ENCODE measurements at places on chromosomes 6 and 20.

GRCh38 chr6:36339146-36339545 is 2.5 kb upstream of the BNIP5 start:
- no peak for DNase-seq

DNA sequence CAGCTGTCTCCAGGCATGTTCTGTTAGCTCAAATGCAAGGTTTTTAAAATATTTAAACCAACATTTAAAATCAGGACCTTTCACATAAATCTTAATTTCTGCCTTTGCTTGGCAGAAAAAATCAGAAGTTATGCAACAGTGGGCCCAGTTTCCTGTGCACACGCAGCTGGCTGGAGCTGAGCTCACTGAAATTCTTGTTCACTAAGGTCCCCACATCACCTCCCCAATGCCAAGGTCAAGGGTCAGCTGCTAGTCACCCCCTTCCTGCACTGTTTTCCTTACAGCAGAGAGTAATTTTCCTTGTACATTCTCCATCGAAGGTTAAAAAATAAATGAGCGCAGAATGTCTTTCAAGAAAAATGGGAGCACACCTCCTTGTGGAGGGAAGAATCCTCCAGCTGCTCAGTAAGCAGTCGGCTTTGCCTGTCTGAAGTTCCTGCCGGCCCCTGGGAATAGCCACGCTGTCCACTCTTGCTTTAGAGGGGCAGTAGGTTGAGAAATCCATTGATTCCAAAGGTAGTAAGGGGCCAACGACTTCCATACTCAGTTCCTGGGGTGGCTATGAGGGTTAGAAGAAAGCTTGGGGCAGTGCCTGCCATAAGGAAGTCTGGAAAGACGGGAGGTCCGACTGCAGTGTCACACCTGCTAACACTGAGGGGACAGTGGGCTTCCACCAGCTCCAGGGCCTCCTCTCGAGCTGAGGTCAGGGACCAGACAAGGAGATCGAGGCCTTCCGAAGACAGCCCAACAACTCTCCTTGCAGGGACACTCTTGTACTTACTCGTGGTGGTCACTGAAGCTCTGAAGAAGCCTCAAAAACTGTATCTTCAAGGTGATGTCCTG is 56.8 kb downstream of the MYH7B start:
- no peak for DNase-seq

- DNase-seq = peak; percentile 67
These were observed 4.9 kb downstream of the FOXC1 start for GRCh38 chr6:1614448-1615150.

DNA sequence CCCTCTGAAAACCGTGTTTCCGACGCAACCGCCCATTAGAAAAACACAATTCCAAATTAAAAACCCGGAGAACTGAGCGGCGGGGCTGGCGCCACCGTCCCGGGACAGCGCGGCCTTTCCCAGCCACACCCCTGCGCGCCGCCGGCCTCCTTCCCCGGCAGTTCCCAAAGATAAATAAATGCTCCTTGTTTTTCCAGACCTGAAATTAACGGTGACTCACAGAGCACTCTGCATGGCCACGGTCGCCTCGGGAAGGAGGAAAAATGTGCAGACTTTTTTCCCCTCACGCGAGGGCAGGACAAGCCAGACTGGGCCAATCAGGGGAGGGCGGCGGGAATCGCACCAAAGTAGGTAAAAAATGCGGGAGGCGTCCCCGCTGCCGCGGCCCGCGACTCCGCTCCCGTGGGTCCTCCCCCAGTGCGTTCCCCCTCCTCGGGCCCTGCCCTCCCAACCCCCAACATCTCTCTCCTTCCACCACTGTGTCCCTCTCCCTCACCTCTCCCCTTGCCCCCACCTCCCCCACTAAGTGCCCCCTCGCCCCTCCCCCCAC is 828 bp upstream of the DSTN start:
- peak; percentile 98 for DNase-seq

DNA sequence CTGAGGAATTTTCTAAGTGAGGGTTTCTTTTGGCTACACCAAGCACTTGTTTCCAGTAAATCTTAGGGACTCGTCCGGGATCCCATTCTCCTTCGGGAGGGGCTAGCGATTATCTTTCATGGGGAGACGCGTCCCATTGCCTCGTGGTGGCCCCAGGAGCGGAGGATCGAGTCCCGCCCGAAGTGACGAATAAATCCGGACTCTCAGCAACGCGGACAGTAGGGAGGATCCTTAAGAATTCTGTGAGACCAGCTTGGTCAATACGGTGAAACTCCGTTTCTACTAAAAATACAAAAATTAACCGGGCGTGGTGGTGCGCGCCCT is 69.1 kb upstream of the PRSS16 start:
- DNase-seq = no peak

DNA sequence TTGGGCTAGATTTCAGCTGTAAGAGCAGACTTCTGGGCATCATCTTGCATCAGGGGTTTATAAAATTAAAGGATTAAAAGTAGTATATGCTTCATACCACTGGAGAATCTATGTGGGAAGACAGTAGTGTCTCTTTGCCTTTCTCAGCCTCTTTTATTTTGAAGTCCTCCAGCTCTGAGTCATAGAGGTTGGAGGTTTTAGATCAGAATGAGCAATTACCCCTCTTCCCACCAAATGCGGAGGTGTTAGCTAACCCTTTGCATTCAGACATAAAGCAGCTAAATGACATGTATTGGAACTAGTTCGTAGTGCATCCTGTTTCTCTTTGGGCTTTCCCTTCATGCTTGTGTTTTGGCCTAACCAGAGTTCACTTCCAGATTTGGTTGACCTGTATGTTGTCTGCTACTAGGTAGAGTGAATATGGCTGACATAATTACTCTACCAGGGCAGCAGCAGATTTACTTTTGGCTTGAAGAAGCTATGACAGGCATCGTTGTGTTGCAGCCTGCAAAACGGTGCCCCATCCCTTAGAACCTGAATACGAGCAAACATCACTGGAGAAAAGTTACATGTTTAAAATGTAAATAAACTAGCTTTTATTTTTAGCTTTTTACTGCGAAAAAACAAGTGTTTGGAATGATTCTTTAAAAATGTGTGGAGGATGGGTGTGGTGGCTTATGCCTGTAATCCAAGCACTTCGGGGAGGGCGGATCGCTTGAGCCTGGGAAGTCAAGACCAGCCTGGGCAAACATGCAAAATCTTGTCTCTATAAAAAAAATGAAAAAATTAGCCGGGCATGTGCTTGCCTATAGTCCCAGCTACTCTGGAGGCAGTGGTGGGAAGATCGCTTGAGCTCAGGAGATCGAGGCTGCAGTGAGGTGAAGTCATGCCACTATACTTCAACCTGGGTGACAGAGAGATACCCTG is 82.2 kb downstream of the MYO6 start:
- no peak for DNase-seq

DNA sequence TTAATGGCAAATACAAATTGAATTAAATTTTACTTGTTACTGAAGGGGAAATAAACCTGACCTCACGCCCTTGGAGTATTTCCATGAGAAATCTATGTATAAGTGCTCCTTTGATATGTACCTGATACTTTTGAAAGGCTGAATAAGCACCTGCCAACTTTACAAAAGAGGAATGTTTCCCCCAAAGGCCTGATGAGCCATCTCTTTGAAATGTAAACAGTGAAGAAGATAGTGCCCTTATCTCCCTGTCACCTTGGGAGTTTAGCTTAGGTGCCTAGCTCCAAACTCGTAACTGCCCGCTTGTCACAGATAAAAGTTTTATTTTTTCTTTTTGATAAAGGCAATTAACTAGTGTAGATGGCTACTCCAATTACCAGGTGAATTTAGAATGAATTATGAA is 1.1 kb upstream of the ZNF343 start:
- DNase-seq = no peak

DNA sequence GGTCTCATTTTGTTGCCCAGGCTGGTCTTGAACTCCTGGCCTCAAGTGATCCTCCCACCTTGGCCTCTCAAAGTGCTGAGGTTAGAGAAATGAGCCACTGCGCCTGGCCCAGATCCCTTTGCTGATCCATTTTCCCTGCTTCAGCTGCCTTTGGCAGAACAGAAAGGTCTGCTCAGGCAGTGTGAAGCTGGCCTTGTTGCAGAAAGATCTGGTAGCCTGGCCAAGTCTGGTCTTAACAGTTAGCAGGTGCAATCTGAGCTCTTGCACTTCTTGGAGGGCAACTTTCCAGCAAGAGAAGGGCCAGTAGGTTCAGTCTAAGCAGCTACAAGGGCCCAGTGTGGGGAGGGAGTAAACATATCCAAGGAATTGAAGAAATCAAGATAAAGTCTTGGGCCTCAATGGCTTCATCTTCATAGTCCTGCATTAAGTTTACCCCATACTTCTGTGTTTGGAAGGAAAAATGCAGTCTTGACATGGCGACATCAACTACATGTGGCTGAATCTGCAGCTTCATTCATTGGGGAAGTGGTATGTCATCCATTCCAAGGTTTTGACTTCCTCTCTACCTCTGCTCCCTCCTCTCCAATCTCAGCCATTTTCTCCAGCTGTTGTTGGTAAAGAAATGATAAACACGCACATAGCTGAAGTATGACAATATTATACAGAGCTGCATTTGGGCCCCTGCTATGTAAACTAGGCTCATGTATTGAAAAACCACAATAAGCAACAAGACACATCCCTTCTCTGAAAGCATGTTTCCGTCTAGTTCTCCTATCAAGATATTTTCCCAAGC is 39.0 kb upstream of the NEDD9 start:
- no peak for DNase-seq

DNA sequence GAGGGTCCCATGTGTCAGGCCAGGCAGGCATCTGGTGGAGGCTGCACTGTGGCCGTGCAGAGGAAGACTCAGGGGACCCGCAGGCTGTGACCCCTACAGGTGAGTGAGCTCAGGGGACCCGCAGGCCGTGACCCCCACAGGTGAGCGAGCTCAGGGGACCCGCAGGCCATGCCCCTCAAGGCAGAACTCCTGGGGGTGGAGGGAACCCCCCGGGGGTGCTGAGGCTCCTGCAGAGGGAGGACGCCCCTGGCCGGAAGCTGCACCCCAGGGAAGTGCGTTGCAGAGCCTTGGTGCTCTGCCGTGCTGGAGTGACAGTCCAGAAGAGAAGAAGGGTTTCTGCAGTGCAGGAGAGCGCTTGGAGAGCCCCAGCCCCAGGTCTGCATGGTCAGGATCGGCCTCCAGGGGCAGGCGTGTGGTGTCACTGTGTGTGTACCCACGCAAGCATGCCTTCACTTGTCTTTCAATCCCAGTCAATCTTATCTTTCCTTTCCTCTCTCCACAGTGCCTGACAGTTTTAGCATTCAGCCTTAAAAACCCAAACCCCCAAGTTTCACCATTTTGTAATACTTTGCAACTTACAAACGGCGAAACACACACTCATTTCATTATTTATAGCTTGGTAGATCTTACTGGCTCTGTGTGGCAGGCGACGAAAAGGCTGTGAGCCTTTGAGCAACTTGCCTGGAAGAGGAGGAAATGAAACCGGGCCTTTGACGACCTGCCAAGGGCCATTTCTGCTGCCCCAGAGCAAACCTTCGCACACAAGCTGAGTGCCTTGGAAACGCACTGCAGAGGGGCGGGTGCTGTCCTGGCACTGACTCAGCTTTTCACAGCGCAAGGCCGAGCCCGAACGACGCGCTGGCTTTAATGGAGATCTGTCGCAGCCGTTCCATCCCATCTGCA is 101.4 kb upstream of the AGPAT4 start:
- peak; percentile 55 for DNase-seq

- DNase-seq = no peak
These were observed 469.0 kb upstream of the CDH4 start for GRCh38 chr20:60782959-60783625.

- no peak for DNase-seq
These were observed 405.8 kb downstream of the CDH4 start for GRCh38 chr20:61657721-61658377.

DNA sequence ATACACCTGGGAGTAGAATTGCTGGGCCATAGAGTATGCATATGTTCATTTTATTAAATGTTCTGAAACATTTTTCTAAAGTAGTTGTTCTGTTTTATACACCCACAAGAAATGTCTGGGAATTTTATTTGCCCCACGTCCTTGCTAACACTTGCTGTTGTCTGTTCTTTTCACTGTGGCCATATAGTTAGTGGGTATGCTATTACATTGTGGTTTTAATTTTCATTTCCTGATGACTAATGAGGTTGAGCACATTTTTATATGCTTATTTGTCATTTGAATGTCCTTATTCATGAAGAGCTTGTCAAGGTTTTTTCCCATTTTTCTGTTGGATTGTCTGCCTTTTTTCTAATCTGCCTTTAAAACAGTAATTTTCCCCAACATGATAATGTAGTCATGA is 41.5 kb upstream of the TGM3 start:
- no peak for DNase-seq

DNA sequence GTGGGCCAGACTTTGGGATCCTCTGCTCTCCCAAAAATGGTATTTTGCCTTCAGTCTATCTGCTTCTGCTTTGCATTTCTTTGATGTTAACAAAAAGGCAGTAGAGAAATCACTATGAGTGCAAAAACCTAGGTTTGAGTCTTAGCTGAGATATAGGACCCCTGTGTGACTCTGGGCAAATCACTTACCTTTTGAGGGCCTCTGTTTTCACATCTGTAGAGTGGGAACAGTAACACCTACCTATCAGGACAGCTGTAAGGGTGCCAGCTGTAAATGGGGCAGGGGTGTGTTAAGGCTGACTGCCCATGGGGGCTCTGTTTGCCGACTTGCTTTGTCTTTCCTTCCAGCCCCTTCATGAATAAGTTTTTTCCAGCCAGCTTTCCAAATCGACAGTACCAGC is 30.4 kb downstream of the HM13 start:
- DNase-seq = no peak

DNA sequence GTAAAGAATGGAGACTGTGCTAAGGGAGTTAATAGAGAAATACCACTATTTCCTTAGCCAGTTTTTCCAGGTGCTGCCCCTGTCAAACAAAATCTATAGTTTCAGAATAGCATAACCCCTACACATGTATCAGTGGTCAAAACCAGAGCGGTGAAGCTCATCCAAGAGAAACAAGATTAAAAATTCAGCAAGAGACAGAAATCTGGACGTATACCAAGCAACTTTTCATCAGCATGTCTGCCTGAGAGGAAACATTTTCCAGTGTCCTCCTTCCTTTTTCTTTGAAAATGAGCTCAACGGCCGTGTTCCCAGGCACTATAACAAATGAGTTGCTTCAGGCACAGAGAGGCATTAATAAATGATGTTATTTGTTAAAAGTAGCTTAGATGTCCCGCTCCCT is 416.5 kb downstream of the BCKDHB start:
- peak; percentile 94 for DNase-seq

DNA sequence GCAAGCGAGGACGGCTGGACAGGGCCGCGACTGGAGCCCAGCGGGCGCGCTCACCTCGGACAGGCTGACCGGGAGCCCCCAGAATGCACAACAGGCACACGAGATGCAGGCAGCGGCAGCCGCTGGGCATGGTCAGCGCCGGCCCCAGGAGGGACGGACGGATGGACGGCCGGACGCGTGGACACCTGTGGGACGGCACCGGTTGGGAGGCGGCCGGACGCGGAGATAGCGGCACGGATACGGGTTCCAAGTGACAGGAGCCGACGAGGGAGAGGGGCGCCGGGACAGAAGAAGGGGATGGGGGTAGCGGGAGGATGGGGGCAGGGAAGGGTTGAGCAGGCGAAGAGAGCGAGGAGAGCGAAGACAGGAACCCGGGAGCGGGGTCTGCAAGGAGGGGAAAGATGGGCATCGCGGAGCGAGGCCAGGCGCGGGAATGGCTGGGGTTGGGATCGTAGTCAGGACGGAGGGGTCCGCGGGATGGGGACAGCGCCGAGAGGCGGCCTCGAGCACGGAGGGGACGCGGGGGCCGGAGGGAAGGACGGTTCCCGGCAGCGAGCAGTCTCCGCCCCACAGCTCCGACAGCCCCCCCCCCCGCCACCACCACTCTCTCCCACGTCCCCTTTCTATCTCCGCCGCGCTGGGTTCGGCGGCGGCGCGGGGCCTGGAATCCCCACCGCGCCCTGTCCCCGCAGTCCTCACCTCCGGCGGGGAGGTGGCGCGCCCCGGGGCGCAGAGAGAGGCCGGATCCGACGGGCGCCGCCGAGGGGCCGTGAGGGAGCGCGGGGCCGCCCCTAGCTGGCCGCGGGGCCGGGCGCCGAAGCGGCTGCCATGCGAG is 435 bp downstream of the DLK2 start:
- DNase-seq = peak; percentile 91
